LoVo (cell line): ENCODE measurements at places on chromosomes 1 and 21.

- DNase-seq = no peak
Observed at GRCh38 chr21:42781971-42782722, 97.2 kb downstream of the WDR4 start.

GRCh38 chr1:242000434-242000833 lies 1.5 kb upstream of the MAP1LC3C start:
- no peak for DNase-seq

DNA sequence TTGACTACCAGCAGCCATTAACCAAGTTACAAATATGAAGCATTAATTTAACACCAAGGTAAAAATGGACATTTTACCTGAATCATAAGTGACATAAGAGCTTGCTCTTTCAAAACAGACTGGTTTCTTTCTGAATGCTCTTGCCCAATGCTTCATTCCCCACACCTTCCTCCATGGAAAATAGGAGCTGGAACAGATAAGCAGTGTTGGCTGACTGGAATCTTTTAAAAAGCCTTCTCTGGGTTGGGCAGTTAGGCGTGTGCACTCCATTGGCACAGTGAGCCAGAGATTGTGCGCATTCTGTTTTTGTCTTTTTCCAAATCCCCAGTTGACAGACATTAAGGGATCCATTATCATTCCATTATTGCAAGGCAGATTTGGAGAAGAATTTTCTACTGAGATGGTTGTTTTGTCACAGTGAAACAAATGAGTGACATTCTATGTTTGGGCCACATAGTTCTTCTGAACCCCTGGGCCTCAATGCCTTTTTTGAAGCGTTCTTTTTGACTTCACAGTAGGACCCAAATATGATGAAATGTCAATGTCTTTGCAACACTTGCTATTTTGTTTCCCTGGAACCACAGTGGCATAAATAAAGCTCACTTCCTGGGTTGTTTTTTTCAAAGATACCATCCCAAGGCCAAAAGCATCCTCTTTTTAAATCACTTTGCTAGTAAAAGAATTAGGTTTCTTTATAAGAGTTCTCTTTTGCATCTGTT lies 32.3 kb downstream of the LRRC8B start:
- DNase-seq = no peak

GRCh38 chr1:219927298-219927955 lies 930 bp downstream of the SLC30A10 start:
- no peak for DNase-seq

DNA sequence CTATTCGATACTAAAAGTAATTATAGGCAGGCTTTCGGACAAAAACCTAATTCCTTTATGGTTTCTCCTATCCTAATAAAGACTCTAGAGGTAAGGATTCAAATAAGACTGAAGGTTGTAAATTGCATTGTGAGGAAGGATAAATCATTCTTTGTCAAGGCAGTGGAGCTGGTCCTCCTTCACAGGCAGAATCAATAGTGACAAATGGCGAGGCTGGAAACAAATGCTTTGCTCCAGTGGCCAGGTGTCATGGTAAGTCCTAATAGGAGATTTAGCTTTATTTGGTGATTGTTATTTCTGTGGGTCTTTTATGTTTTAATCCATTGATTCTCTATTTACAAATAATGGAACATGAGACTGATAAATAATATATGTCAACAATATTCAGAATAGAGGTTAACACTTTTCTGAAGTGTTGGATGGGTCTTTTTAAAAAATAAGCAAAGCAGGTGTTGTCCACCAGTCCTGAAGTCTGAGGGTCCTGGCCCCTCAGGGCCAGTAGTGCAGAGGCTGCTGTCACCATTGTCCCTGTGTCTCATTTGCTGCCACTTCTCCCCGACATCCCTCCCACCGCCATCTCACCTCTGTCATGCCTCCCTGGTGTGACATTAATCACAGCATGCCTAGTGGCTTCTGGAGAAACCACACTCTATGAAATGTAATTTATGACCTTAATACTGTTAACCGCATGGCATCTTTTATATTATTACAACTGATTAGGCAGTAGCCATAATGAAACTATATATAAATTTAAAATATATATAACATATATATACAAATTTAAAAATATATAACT lies 120.9 kb upstream of the MAGI3 start:
- no peak for DNase-seq

GRCh38 chr1:105664495-105664894 lies 1392.0 kb upstream of the PRMT6 start:
- no peak for DNase-seq

DNA sequence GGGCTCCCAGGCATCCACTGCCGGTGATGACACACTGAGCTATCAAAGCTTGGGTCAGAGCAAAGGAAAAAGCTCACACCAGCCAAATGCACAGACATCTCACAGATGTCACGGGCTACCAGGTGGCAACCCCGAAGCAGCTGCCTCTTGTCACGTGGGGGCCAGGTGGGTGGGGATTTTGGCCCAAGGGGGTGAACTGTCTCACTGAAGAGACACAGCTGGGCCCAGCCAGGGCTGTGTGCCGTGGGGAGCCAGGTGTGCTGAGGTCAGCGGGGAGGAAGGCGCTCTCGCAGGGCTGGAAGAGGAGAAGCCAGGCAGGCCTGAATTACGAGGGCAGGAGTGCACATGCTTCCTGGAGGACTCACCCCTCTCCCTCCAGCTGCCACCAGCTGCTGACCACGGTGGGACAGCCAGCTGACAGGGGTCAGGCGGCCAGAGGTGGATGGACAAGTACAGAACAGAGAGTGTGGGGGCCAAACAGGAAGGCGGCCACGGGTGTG lies 32.4 kb downstream of the KCNN3 start:
- no peak for DNase-seq

GRCh38 chr1:43847290-43847689 lies 86.3 kb upstream of the ARTN start:
- no peak for DNase-seq
